ENCODE measurements at places on chromosomes 4 and X.

DNA sequence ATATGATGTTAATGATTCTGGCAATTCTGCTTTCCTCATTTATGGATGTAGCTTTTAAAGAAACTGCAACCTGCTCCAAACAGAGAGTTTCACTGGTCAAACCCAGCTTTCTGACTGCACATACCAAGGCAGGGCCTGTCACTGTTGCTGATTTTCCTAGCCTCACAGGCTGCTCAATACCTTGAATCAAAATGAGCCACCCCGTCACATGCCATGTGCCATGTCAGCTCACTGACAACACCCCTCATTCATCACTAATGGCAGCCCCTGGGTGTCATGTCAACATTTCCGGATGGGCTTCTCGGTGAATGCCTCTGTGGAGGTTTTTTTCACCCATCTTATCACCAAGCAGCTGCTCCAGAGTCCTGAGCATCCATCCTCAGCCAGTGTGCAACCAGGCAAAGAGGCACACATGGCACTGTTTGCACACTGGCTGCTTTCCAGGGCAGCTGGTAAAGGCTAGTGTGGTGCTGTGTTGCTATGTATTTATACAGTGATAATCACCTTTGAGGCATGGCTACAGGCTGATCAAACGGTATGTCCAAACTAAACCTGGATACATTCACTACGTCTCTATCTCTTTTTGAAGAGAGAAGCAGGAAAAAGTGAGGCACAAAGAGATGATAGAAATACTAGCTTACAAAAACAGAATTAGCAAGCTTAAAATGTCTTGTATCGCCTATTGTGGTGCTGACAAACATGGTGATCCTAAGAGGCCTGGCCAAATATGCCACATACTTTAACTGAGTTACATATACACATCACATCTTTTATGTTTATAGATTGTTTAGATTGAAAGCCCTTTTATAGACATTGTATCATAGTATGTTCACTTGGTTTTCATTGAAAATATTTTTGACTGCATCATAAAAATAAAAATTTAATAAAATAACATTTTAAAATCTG, 94.6 kb upstream of the INPP4B start:
- no peak for DNase-seq

DNA sequence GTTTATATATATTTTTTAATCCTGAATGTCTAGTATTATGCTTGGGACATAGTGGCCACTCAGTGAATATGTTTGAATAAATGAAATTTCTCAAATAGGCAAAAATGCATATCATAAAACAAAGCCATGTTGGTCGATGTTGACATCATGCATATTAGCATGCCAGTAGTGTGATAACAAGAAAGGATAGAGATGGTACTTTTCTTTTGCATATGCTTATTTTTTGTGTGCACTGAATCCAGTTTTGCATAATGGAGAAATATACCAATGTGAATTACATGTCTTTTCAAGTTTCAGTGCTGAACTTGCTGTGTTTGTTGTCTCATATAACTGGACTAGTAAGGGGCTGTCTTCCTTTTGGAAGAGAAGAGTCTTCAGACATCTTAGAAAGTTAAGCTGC, 7.5 kb downstream of the CPE start:
- DNase-seq, result no peak

DNA sequence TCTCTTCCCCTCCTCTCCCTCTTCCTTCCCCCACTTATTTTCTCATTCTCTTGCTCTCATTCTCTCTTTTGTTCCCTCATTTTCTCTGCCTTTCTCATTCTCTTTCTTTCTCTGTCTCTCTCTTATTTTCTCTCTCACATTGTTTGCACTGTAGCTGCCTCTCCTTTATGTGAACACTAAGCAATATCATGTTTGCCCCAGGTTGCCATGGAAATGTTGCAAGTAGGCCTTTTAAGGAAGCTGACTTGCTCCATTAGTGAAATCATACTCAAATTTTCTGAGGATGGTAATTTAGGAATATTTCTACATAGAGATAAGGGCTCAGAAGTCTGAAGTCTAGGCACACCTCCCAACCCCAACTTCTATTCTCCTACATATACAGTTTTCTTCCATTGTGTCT, 130.1 kb downstream of the EDA start:
- no peak for DNase-seq

DNA sequence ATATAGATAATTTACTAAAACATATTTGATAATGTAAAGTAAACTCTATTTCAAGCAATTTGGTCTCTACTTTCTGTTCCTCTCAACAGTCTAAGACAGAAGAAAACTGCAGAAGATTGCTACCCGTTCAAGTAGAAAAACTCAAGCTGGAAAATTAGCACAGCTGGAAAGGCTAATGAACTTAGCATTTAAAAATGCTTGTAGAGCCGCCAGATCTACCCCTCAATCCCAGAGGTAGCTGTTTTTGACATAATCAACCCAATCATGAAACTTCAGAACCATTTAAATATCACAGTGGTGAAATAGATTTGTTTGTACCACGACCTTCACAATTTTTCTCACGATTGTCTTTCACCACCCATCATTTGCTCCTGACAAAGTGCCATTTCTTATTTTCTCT, 479.5 kb downstream of the SPRY1 start:
- DNase-seq, result no peak

DNA sequence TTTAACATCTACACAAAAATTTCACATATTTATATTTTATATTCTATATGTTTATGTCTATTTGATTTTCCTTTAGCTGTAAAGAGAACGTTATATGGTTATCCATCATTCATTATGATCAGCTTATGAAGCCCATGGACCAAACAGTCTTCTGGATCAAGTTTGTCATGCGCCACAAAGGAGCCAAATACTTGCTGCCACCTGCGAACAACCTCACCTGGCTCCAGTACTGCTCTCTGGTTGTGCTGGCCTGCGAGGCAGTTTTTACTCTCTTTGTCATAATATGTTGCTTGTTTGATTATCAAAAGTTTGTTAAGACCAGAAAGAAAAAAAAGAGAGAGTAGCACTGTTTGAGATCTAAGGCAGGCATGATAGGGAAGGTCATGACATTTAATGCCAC, 38.2 kb downstream of the UGT2B7 start:
- no peak for DNase-seq

GRCh38 chrX:71550578-71550977, 17.7 kb downstream of the OGT start:
- DNase-seq, result no peak

GRCh38 chr4:4386736-4387392, at the start of gene NSG1:
Gene NSG1, plus strand, starts transcription at chr4:4387102. Its CDS starts 528 bp downstream, at chr4:4387630.
- DNase-seq, result no peak

DNA sequence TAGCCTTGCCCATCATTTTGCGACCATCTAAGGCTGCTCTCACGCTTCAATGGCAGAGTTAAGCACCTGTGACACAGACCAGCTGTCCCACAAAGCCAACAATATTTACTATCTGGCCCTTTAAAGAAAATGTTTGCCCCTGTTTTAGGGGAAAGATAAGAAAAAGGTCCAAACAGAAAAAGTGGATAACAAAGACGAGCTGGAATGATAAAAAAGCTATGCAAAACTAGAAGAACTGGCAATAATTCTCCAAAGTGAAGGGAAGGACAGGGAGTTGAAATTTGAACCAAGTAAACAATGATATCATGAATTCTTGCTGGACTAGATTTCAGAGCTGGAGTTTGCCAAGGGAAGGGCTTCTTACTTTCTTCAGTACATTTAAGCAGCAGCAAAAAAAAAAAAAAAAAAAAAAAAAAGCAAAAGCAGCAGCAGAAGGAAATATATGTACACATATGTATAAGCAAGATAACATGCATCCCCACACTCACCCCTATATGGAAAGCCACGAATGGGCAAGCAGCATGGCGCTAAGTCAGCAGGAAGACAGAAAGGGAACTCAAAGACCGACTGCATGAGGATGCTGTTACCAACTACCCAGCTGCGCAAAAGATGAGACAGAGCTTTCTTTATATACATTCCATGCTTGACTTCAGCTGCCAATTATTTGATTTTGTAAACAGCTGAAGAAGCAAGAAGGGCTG, 12.5 kb downstream of the TRAPPC2 start:
- no peak for DNase-seq

DNA sequence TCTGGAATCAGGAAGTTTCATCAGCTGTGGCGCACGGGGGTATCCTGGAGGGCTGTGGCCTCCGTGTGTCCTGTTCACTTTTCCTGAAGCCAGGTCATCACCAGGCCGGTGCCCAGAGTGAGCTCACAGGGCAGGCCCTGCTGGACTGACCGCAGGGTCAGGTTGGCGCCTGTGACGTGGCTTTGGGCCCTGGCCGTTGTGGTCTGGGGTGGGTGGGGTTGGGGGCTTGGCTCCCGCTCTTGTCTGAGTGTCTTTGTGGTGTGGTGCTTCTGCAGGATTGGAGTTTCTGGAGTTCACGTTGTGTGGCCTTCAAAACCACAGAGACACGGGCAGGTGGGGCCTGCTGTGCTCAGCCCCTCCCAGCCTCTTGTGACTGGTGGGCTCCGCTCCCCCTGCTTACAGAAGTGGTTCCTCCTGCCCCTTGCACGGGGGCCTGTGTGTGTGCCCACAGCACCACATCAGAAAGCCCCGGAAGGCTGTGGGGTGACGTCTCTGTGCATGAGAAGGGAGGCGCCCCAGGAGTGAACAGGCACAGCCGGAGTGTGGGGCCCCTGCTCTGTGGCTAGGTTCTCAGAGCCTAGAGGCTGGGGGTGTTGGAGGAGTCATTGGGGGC, 9.5 kb downstream of the RGS12 start:
- DNase-seq, result peak; percentile 46

DNA sequence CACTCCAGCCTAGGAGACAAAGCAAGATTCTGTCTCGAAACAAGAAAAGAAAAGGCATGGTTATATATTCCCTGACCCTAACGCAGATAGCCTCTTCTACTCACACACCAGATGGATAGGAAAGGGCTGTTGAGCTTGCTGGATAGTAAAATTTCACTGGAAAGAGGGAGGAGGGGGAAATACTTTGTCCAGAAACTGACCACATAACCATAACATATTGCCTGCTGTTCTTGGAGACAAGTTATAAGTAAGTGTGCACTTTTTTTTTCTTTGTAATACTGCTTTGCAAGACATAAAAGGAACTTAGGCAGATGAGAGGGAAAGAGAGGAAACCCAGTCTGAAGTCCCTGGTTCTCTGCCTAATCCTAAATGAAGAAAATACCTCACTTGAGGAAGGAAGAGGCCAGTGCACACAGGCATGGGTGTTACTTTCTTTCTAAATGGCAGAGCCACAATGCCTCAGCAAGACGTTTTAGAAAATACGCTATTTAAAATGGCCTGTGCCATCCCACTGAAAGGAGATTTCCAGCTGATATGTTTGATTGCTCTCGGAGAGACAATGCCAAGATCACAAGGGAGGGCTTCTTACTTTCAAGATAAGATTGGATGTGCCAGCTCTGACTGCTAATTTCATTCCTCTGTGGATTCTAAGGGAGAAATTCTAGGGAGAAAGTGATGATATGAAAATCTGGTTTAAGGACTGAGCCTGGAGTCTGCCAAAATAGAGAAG, 140.6 kb downstream of the DCTD start:
- DNase-seq, result no peak

All from activated CD4-positive, alpha-beta T cell treated with anti-CD3 and anti-CD28 coated beads, Interleukin-2, amount 50 U/mL, for 24 hours (primary cell).